ENCODE measurements at places on chromosomes 5 and 9. TPM values are rescaled to one million over a fixed set of nuclear protein-coding genes. Genes with fewer than 3 reads are reported as not detected.

DNA sequence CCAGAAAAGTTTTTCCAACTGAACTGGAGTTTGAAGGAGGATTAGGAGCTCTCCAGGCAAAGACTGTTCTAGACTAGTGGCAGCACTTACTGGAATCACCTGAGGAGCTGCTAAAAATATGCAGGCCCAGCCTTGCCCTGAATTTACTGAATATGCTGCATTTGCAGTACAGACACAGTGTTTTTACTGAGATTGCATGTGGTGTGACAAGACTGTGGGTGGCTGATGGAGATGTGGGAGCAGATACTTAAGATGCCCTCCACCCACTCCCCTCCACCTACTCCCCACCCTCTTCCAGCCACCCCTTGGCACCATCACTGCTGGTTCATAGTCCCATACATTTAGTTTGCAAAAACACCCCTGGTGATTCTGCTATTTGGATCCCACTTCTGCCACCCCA lies 64.1 kb upstream of the HRH2 start:
- no peaks in the 10 kb centered on the region for H3K27me3 ChIP-seq
- H3K36me3 ChIP-seq: no peaks in the 10 kb centered on the region
- no peak for DNase-seq
- H3K27ac ChIP-seq: no peak overlapping the region
- H3K4me1 ChIP-seq: no peaks in the 10 kb centered on the region

DNA sequence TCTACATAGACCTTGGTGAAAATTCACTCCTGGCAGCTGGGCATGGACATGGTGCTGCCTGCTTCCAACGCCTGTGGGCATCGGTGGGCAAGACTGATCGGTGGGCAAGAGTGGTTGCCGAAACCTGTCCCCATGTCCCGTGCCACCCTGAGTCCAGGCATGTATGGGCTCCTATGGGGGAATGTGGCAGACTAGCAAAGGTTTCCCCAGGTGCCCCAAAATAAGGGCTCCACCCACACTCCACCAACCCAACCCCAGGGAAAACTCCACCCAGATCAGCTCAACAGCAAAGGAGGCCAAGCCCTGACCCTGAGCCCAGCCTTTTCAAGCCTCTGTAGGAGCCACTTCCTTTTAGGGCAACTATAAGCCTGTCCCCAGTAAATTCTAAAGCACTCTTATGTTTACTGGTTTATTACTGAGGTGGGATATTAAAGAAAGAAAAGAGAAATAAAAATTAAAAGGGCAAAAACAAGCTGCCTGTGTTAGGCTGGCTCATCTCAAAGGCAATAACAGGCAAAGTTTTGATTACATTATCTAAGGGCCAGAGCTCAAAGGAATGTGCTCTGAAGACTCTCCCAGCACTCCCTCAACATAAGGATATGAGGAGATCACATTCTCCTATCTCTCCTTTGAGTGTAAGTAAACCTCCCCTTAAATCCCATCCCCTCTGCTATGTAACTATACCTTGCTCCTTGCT lies 8.9 kb upstream of the SPATA31E1 start:
- H3K4me1 ChIP-seq: no peaks in the 10 kb centered on the region
- H3K4me3 ChIP-seq: no peak overlapping the region
- no peak overlapping the region for H3K27ac ChIP-seq

Gene TLX3
- total RNA-seq: not detected

Gene OBP2B
- not detected for total RNA-seq

DNA sequence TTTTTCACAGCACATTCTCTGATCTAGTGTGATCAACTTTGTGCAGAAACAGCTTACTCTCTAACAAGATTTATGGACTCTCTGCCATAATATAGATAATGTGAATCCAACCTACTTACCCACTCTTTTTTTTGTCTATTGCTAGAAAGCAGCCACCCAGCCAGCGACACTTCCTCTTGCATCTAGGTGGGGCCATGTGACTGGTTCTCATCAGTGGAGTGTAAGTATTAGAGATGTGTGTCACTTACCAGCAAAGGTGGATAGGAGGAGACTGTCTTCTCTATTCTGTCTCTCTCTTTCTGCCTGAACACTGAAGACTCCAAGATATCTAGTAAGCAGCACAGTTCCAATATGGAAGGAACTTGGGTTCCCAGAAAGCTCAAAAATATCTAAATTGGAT lies 174.8 kb downstream of the MCTP1 start:
- no peaks in the 10 kb centered on the region for H3K27me3 ChIP-seq
- H3K27ac ChIP-seq: no peak overlapping the region
- no peaks in the 10 kb centered on the region for H3K36me3 ChIP-seq
- no peak overlapping the region for H3K4me3 ChIP-seq
- no peak for DNase-seq
- no peaks in the 10 kb centered on the region for H3K4me1 ChIP-seq

GRCh38 chr9:93829271-93830011 lies 125.7 kb downstream of the BARX1 start:
- H3K27me3 ChIP-seq: no peaks in the 10 kb centered on the region
- no peaks in the 10 kb centered on the region for H3K36me3 ChIP-seq
- H3K4me1 ChIP-seq: no peaks in the 10 kb centered on the region
- no peak overlapping the region for H3K4me3 ChIP-seq
- DNase-seq: peak; percentile 62

Gene SLC45A2
- total RNA-seq: 0.36 TPM

DNA sequence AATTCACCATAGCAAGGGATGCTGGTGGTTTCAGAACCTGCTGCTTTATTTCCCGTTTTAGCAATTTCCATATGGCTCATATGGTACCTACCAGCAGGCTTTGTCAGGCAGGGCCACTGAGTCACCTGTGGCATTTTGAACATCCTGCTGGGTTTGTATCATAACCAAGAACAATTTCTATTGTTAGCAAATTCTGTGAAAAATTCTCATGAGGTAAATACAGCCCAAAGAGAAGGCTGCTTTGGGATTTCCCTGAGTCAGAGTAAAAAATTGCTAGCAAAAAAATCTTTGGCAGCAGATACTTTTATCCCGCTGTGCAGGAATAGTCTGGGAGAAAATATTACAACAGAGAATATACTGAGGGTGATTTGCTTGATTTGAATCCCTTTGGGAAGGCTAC lies 52.7 kb downstream of the PRR16 start:
- DNase-seq: no peak
- H3K36me3 ChIP-seq: no peaks in the 10 kb centered on the region

DNA sequence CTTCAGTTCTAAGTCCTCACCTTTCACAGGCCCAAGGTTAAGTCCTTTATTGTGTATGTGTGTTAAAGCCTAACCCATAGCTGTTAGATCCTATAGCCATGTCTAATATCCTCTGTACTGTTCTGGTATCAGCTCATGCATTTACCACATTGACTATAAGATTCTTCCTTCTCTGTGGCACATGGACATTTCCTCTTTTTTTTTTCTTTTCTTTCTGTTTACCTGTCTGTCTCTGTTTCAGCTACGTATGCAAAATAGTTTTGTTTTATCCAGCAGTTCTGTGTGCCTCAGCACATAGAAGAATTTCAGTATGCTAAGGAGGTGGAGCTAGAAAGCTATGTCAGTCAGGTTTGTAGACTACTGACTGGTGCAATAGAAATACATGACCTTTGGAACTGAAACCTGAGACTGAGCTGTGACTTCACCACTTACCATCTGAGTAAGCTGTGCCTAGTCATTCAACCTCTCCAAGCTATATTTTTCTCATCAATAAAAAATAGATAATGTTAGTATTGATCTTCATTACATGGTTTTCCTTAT lies 155.6 kb upstream of the VLDLR start:
- H3K27ac ChIP-seq: no peak overlapping the region
- no peaks in the 10 kb centered on the region for H3K4me1 ChIP-seq
- H3K27me3 ChIP-seq: no peaks in the 10 kb centered on the region
- DNase-seq: no peak

Gene MUSK
- total RNA-seq: 1.7 TPM

GRCh38 chr9:116641292-116642059 lies 45.6 kb upstream of the TRIM32 start:
- H3K4me1 ChIP-seq: no peaks in the 10 kb centered on the region
- peaks cover 2% of the 10 kb centered on the region for H3K36me3 ChIP-seq
- H3K27me3 ChIP-seq: no peaks in the 10 kb centered on the region
- no peak overlapping the region for H3K27ac ChIP-seq

Gene ACTL7A
- total RNA-seq: not detected

- no peak for DNase-seq
- no peak overlapping the region for H3K4me3 ChIP-seq
- H3K4me1 ChIP-seq: no peaks in the 10 kb centered on the region
- H3K27me3 ChIP-seq: no peaks in the 10 kb centered on the region
- H3K36me3 ChIP-seq: no peaks in the 10 kb centered on the region
Measured at GRCh38 chr9:75429531-75430475, 341.5 kb downstream of the OSTF1 start.

DNA sequence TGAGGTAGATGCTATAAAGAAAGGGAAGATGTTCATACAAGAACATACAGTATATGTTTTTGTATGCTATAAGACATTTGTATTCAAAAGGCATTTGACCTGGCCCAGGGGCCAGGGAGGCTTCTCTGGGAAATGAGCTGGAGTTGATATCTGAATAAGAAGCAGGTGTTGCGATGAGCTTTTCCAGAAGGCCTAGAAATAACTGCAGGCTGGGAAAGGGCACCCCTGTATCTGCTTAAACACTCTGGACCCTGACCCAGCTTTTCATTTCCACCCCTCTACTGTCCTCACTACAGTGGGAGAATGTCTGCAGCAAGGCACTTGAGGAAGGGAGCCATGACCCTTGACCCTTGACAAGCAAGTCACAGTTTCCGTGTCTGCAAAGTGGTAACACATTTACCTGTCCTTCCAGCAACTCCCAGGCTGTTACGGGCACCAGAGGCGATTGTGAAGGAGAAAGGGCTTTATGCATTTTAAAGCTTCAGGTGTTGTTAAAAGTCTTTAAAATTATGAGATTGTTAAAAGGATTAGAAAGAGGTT lies 88.2 kb upstream of the PANK3 start:
- no peak overlapping the region for H3K4me3 ChIP-seq
- no peak overlapping the region for H3K27ac ChIP-seq
- H3K4me1 ChIP-seq: no peaks in the 10 kb centered on the region
- no peak for DNase-seq
- H3K36me3 ChIP-seq: peaks cover 4% of the 10 kb centered on the region
- H3K27me3 ChIP-seq: no peaks in the 10 kb centered on the region

- no peaks in the 10 kb centered on the region for H3K36me3 ChIP-seq
- H3K4me1 ChIP-seq: no peaks in the 10 kb centered on the region
- H3K27me3 ChIP-seq: no peaks in the 10 kb centered on the region
- H3K4me3 ChIP-seq: no peak overlapping the region
Measured at GRCh38 chr5:58314356-58315210, 145.3 kb downstream of the PLK2 start.

DNA sequence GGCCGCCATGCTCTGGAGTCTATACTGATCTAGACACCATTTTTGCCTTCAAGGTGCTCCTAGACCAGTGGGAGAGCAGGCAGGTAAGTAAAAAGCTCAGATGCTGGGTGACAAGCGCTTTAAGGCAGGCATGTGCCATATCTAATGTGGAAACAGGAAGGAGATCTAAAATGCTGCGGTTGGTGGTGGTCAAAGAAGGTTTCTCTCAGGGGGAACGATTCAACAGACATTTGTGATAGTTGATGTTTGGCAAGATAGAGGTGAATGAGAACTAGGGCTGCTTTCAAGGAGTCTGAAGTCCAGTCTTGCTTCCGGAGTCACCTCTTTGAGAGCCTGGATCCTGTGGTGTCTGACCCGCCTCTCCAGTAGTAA lies 146.2 kb upstream of the KLF4 start:
- H3K4me3 ChIP-seq: no peak overlapping the region
- no peak overlapping the region for H3K27ac ChIP-seq
- no peaks in the 10 kb centered on the region for H3K4me1 ChIP-seq
- DNase-seq: no peak
- no peaks in the 10 kb centered on the region for H3K36me3 ChIP-seq

DNA sequence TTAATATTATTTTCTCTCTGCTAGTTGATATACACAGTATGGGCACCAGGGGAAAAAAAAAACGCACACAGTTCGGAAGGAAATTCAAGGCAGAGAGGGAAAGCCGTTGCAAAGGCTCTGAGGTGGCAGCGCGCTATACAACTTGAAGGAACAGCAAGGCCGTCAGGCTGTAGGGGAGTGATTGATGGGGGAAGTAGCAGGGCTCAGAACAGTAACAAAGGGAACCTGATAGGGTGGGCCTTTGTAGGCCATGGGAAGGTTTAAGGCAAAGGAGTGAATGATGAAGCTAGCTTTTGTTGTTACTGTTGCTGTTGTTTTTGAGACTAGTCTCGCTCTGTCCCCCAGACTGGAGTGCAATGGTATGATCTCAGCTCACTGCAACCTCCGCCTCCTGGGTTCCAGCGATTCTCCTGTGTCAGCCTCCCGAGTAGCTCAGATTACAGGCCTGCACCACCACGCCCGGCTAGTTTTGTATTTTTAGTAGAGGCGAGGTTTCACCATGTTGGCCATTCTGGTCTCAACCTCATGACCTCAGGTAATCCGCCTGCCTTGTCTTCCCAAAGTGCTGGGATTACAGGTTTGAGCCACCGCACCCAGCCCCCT lies 27.0 kb downstream of the AQP7 start:
- no peaks in the 10 kb centered on the region for H3K36me3 ChIP-seq
- H3K27ac ChIP-seq: peak overlapping the region; percentile 34

Gene CDC25C
- total RNA-seq: not detected

DNA sequence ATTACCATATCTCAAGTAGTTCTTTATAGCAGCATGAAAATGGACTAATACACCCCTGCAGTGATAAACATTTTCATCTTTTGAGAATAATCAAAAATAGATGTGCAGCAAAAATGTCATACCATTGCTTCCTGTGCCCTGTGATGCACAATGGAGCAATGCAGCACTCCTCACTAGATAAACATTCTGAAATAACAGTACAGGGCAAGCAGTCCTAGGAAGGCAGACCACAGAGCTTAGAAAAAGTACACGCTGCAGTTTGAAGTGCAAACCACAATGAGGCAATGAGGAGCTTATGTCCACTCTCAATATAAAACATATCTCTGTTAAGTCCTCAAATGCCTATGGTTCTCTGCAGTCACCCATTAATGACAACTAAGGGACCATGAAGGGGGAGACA lies 367.6 kb downstream of the PDE4D start:
- no peaks in the 10 kb centered on the region for H3K36me3 ChIP-seq
- no peaks in the 10 kb centered on the region for H3K27me3 ChIP-seq
- no peak overlapping the region for H3K4me3 ChIP-seq
- H3K27ac ChIP-seq: no peak overlapping the region

DNA sequence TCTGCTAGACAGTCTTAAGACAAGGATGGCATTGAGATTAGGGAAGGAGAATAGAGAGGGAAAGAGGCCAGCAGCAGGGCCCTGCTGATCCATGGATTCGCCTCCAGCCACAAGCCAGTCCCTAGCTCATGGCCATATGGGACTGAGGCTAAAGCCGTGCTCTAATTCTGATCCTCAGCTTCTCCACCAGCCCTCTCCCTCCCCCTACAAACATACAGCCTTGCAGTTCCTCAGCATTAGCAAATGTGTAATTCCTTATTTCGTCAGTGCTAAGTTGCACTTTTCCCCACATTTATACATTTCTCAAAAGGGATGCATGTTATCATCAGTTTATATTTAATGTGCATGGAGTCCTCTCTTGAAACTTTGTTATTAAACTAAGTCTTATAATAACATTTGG lies 34.8 kb downstream of the ZNF462 start:
- H3K4me1 ChIP-seq: no peaks in the 10 kb centered on the region
- no peaks in the 10 kb centered on the region for H3K27me3 ChIP-seq
- no peak overlapping the region for H3K4me3 ChIP-seq
- no peak for DNase-seq
- H3K27ac ChIP-seq: no peak overlapping the region
- no peaks in the 10 kb centered on the region for H3K36me3 ChIP-seq

Gene NOP16
- 9.7 TPM for total RNA-seq

Measured in aorta (tissue), 5 donors.